Naive thymus-derived CD8-positive, alpha-beta T cell (primary cell): ENCODE measurements at places on chromosomes 13 and 19.

GRCh38 chr13:113210833-113211232, 1.4 kb downstream of the CUL4A start:
- DNase-seq, result no peak

- DNase-seq, result no peak
These were observed 183.6 kb upstream of the EDNRB start for GRCh38 chr13:78102121-78102677.

GRCh38 chr13:80945328-80945727, 604.4 kb upstream of the SPRY2 start:
- DNase-seq, result no peak

DNA sequence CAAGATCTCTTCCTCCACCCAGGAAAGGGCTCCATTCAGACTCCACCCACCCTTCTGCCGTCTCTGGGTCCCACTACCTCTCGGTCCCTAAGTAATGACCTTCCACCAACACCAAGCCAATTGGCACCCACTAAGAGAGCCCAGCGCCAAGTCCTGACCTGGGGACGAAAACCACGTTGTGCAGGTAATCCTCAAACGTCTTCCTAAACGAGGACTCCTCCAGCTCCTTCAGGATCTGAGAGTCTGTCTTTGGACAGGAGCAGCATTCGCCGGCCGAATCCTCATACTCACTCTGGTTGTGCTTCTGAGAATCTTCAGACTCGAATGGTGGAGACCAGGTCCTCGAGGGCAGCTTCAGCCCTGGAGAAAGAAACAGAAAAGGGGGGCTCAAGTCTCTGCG, 83.1 kb downstream of the ZNF557 start:
- DNase-seq, result no peak
